ENCODE measurements at places on chromosomes 3 and 15. TPM values are rescaled to one million over a fixed set of nuclear protein-coding genes. Genes with fewer than 3 reads are reported as not detected.

Gene A4GNT
- total RNA-seq: not detected

Gene VWA5B2
- total RNA-seq: not detected

Gene TGM5
- total RNA-seq: not detected

Gene GRIP2
- not detected for total RNA-seq

Gene GOLGA8J
- not detected for total RNA-seq

Gene SLC27A2
- total RNA-seq: 28.6 TPM

Gene SPATA12
- not detected for total RNA-seq

Gene SLC24A5
- not detected for total RNA-seq

Gene PCOLCE2
- total RNA-seq: 0.53 TPM

Gene FGD5
- not detected for total RNA-seq

Gene IL5RA
- total RNA-seq: 0.38 TPM

Gene RTP1
- total RNA-seq: not detected

Gene CEP63
- total RNA-seq: 19.4 TPM

Gene ISG20
- total RNA-seq: 28.9 TPM

Gene HYAL1
- 0.36 TPM for total RNA-seq

Gene MED12L
- total RNA-seq: 1.8 TPM

Gene MST1R
- total RNA-seq: 0.99 TPM

Gene TMEM266
- total RNA-seq: 0.30 TPM

Gene DGKG
- 0.42 TPM for total RNA-seq

Gene IL16
- 80.8 TPM for total RNA-seq

Gene TMEM108
- not detected for total RNA-seq

Gene MME
- total RNA-seq: not detected

Gene PIF1
- 25.5 TPM for total RNA-seq

Gene DUOXA2
- total RNA-seq: not detected

Gene SHC4
- 11.6 TPM for total RNA-seq

Gene FAIM
- 7.1 TPM for total RNA-seq

Gene TM6SF1
- 2.1 TPM for total RNA-seq

Gene DNAH1
- 4.4 TPM for total RNA-seq

Gene ST8SIA2
- total RNA-seq: not detected

Gene PP2D1
- not detected for total RNA-seq

Gene WDR49
- total RNA-seq: not detected

Gene NGRN
- total RNA-seq: 32.1 TPM

Gene CLDN11
- 0.10 TPM for total RNA-seq

Measured in activated CD8-positive, alpha-beta memory T cell treated with anti-CD3 and anti-CD28 coated beads for 36 hours (primary cell).